ENCODE measurements at places on chromosomes 11 and 22.

DNA sequence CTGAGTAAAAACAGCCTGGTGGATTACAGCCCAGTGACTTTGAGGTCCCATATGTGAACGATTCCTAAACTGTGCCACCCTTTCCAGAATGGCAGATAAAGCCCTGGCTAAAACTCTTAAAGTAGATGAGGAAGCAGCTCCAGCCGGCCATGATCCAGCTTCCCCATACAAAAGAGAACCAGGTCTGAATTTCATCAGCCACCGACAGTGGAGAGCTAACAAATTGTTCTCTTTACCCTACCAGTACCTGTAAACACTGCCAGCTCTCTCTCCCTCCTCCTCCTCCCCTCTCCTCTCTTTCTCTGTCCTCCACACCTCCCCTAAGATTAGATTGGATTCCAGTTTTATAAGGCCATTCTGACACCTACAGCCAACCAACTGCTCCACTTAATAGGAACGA is 176.9 kb downstream of the DSCAML1 start:
- DNase-seq, result no peak

DNA sequence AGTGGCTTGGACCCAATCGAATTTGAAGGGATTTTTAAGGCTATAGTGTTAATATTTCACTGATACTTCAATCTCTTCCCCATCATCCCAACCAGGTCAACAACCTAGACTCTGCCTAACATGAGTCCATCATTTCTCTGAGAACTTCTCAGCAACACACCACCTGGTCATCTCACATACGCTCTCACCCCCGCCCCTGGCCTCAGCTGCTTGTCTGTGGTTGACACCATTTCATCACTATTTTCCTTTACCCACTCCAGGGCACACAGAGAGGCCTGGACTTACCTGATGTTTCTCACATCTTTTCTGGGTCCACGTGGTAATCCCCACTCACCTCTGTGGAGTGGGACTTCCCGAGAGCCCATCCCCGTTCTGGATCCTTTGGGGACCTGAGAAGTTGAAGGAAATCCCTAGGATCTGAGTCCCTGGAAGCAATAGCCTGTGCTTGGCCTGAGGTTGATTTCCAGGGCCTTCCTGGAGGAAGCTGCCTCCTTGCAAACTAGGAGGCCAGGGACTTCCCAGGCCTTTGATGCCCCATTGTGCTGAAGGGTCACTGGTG is 3.2 kb downstream of the P2RX3 start:
- no peak for DNase-seq

DNA sequence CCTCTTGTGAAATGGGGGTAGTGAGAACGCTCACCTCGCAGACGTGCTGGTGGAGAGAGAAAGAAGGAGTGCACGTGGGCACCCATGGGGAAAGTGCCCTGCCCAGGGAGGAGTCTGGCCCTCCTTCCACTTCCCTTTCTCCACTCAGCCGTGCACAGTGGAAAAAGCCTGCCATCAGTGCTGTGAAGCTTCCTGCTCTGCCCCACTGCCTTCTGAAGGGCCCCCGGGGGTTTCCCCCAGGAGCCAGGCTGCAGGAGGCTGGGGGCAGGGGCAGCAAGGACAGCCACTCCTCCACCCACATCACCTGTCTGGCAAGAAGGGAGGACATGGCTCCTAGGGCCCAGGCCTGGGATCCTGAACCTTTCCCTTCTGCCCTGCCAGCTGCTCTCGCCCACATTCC is 7.6 kb downstream of the TP53I11 start:
- no peak for DNase-seq

- DNase-seq, result no peak
Measured at GRCh38 chr22:25880524-25880923, 138.5 kb downstream of the MYO18B start.
